Left lung (tissue), 14 donors: ENCODE measurements at places on chromosomes 12 and 14. TPM values are rescaled to one million over a fixed set of nuclear protein-coding genes. Genes with fewer than 3 reads are reported as not detected.
A peak's percentile ranks its signal among the peaks of the same experiment; 100 is the strongest.

DNA sequence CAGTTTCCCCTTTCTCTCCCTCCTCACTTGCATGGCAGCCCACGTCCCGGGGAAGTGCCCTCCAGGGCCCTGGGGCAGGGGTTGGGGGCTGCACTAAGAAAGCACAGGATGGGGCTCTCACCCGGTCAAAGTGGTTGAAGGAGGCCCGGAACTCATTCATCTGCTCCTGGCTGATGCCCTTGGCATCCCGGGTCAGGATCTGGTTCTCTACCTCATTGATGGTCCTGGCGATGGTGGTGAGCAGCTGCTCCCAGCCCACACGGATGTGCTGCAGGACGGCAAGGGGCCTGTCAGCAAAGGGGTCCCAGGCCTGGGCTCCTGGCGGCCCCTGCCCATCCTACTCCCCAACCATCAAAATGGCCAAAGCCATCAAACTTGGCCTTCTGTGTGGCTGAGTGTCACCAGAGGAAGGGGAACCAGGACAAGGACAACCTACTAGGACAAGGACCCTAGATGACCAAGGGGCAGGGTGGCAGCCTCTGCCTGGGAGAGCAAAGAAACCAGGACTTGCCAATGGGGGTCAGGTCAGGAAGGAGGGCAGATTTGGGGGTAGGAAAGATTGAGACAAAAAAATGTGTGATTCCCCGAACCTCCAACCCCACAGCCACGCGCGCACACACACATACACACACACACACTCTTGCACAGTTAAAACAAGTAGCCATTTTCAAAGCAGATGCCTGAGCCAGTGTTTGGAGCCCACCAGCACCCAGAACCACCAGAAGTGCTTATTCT is 87.1 kb upstream of the ZFP36L1 start:
- no peak for DNase-seq

GRCh38 chr12:19941096-19941495 is 427.2 kb upstream of the PDE3A start:
- no peak for DNase-seq

- DNase-seq: no peak
These were observed 4.5 kb downstream of the DDHD1 start for GRCh38 chr14:53148671-53149070.

DNA sequence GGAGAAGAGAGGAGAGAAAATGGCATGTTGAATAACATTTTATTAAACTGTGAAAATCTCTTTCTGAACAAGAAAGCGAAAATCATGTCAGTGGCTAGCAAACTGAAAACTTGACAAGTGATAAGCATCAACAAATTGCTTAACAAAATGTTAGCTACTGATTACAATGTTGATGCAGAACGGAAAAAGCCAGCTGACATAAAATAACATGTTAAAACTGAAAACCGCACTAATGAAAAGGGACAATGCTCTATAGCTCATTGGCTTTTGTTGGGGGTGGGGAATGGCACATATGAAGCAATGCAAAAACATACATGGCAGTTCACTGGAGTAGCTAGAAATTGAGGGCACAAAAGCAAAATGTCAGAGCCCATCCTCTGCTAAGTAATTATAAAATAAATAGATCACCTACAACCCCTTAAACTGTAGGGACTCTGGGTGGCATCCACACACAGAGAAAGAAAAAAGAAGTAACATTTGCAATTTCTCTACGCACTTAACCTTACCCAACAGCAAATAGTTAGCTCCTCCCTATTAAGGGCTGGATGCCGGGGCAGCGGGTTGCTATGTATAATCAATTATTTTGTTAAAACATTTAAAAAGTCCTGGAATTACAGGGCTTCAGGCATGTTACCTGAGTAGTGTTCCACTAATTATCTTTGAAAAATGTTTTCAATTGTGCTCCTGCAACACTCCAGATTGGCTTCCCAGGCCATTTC is 129.2 kb upstream of the USP15 start:
- DNase-seq: no peak

- no peak for DNase-seq
These were observed 104.5 kb upstream of the EGLN3 start for GRCh38 chr14:34055157-34055950.

DNA sequence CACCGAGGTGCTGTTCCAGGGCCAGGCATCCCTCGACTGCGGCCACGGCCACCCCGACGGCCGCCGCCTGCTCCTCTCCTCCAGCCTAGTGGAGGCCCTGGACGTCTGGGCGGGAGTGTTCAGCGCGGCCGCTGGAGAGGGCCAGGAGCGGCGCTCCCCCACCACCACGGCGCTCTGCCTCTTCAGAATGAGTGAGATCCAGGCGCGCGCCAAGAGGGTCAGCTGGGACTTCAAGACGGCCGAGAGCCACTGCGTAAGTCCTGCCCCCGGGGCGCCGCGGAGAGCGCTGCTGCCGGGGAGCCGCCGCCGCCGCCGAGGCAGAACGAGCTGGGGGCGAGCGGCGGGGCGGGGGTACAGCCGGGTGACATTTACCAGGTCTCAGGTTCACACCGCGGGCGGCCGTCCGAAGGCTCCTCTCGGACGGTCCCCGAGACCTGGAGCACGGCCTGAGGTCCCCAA is 1.4 kb downstream of the PLXNC1 start:
- peak; percentile 45 for DNase-seq

DNA sequence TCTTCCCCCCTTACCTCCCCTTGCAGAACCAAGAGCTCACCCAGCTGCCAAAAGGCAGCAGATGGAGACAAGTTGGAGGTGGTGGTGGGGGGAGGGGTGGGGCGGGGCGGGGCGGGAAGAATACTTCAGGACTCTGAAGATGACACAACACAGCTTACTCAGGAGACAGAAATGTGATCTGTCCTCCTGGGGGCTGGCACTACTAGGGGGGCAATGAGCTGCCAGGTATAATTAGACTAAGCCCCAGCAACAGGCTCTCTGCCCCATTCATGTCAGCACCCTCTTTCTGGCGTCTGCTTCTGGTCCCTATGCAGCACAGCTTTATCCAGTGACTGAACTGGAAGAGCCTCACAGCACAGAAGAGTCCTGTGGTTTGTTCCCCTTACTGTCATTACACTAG is 407.0 kb downstream of the MED13L start:
- no peak for DNase-seq

DNA sequence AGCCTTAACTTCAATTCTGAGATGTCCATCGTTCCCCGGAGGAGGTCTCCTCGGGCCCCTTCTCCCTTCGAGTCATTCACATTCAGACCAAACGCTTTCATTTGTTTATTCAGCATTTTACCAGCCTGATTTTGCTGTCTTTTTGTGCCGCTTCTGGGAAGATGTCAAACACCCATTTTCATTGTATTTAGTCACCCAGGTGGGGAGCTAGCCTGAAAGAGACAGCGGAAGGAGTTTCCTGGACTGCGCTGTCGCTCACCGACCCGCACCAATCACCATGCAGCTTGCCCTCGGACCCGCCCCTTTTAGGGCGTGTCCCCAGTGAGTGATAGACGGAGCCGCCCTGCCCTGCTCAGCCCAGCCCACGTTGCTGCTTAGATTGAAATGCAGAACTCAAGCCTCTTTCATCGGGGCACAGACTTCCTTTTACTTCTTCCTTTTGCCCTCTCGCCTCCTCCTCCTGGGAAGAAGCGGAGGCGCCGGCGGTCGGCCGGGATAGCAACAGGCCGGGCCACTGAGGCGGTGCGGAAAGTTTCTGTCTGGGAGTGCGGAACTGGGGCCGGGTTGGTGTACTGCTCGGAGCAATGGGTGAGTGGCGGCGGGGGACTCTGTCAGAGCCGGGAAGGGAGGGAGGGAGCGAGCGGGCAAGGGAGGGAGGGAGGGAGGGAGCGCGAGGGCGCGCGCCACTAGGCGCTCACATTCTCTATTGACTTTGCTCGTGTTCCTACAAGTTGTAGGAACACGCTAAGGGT is at the start of gene PAX9:
Gene PAX9, plus strand, starts transcription at position 355 of the 752 bp plus-strand sequence. Its CDS starts 230 bp downstream, at position 585.
- no peak for DNase-seq

DNA sequence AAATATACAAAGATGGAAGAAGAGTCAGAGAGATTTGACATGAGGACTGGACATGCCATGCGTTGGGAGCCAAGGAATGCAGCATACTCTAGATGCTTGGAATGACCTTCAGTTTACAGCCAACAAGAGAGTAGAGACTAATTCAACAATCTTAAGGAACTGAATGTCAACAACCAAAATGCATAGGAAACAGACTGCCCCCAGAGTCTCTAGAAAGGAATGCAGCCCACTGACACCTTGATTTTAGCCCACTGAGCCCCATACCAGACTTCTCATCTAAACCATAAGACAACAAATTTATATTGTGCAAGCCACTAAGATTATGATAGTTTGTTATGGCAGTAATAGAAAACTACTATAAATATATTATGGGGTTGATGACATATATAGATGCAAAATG is 611.2 kb downstream of the RPS29 start:
- no peak for DNase-seq

DNA sequence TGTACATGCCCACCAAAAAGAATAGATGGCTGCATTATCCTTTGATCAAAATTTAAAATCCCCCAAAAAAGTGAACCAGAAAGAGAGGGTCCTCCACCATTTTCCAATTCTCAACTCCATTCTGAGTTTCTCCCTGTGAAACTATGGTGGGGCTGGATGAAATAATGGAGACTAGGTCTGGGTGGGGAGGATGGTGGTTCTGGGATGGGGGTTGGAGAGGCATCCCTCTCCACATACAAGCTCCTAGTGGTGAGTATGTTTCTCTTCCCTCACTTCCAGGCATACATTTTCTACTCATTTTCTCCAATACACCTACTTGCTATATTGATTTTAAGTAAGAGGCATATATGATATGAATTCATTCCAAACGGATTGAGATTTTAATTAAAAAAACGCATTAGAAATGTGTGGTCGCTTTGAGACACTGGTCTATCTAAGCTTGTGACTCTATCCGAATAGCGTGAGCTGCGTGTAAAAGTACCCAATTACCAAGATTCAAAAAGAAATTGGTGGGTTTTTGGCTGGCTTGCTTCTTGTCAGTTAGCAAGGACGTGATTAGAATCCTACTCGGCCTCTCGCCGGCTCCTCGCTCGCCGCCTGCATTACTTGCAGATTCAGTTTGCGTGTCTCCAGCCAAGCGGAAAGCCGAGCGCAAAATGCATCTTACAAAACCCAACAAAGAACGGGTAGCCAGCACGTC is 3.4 kb downstream of the ASCL1 start:
- no peak for DNase-seq

DNA sequence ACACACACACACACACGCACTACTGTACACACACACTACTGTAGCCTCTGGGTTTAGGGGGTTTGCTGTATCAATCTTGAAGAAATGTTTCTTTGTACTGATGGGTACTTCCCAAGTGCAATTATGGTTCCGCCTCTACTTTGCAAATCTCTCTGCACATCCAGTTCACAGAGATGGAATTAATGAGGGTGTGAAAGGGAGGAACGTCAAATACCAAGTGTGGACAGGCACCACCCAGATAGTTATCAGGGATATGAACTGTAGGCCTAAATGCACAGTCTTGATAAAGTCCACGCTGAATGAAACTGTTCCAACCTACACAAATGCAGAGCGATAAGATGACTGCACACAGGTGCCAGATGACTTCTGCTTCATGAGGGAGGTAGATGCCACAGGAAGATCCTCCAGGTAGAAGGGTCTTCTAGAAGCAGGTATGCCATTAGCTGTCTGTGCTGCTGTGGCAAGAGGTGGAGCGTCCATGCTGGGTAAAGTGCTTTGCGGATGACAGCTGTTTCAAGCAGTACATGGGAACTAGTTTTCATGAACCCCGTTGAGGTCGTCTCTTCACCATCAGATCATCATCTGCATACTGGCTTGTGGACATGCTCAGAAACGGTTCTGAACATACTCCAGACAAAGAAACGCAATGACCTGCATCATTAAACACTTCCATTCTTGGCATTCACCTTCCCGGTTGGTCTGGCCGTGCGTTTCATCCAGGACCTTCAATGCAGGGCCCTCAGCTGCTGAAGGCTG is 314.3 kb upstream of the RTL1 start:
- no peak for DNase-seq

- no peak for DNase-seq
These were observed 191.6 kb upstream of the E2F7 start for GRCh38 chr12:77256956-77257355.

DNA sequence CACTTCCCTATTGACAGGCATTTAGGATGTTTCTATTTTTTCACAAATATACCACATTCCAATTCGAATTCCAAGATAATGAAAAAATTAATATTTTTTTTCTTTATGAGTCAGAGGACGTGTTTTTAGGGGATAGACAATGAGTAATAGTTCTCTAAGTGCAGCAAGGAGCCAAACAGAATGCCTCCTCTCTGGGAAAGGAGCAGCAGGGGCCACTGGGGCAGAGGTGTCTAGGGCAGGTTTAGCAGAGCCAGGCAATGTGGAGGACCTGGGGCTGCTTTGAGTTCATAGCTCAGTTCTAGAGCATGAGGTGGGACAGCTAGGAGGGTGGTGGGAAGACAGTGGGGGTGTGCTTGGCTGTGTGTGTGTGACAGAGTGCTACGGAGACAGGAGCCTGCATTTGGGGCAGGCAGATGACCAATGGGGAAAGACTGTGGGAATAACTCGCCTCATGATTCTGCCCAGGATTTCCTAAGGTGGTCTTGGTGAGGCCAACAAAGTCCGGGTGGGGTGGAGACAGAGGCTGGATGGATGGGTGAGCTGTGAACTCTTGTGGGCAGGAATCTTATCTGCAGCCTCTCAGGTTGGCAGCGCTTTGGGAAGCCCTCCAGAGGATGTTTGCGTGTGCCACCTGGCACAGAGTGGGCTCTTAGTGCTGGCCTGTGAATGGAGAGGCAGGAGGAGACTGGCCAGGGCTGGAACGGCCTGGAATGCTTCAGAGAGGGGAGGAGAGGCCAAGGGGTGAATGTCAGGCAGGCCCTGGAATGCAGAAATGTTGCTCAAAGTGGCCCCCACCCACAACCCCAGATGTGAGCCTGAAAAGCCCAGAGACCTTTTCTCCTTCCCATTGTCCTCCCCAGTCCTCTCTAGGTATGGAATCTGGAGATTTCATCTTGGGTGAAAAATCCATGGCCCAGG is 2.4 kb upstream of the KRT7 start:
- DNase-seq: no peak

DNA sequence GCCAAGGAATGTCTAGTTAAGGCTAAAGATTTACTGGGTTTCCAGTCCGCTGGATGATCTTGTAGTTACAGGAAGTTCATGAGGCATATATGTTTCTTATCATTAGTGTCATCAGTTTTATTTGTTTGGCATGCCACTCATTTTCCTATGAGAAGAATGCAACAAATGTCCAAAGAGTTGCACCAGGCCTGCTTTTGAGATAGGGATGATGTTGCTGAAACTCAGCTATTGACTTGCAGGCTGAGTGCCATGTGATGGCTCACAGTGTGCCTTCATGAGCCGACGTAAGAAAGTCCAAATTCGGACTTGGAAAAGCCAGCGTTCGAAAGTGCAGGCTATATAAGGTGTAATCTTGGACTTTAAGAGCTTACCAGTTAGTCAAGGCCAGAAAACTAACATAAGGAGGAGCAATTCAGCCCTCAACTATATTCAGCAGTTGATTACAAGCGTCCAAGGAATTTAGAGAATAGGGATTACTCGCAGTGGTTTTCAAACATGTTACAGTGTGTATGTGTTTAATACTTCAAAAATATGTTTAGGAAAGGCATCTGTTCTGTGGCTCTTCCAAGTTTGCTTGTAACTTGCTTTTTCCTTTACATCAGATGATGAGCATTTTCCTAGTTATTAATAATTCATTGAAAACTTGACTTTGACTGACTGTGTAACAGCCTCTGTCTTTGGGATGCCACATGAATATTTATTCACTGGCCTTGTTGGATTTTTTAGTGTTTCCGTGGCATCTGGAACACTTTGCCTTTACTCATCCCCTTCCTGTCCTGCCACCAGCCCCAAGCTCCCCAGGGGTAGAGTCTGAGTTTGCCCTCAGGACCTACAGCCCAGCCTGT is 101.3 kb downstream of the LGMN start:
- DNase-seq: no peak

GRCh38 chr12:113781415-113782198 is 184.5 kb downstream of the RBM19 start:
- DNase-seq: no peak

Gene SERPINA12
- polyA plus RNA-seq: not detected

Gene RPS6KL1
- polyA plus RNA-seq: 0.62 TPM

Gene HPD
- not detected for polyA plus RNA-seq

Gene METTL1
- polyA plus RNA-seq: 26.3 TPM
